GM12865 (cell line): ENCODE measurements at places on chromosomes 7 and 10.

- no peak for DNase-seq
These were observed 3.3 kb downstream of the GRK5 start for GRCh38 chr10:119210633-119211032.

GRCh38 chr7:107505362-107505761, 35.5 kb downstream of the GPR22 start:
- DNase-seq: no peak

DNA sequence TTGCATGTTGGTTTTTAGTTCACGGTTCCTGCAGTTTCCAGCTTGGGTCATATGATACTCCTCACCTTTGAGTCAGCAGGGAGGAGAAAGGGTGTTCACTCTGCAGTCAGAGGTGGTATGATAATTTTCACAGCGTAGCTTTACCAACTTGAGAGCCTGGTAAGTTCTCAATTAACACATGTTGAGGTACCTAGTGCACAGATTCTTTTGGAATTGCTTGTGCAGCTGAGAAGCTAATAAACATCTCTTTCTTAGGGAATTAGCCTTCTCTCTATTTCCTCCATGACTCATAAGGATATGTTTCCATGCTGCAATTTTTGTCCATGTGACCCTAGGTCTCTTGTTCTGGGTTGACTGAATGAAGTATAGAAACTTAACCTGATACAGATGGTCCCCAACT, 166.6 kb downstream of the KIF20B start:
- no peak for DNase-seq

- DNase-seq: no peak
These were observed 53.3 kb upstream of the SP8 start for GRCh38 chr7:20839987-20840386.

DNA sequence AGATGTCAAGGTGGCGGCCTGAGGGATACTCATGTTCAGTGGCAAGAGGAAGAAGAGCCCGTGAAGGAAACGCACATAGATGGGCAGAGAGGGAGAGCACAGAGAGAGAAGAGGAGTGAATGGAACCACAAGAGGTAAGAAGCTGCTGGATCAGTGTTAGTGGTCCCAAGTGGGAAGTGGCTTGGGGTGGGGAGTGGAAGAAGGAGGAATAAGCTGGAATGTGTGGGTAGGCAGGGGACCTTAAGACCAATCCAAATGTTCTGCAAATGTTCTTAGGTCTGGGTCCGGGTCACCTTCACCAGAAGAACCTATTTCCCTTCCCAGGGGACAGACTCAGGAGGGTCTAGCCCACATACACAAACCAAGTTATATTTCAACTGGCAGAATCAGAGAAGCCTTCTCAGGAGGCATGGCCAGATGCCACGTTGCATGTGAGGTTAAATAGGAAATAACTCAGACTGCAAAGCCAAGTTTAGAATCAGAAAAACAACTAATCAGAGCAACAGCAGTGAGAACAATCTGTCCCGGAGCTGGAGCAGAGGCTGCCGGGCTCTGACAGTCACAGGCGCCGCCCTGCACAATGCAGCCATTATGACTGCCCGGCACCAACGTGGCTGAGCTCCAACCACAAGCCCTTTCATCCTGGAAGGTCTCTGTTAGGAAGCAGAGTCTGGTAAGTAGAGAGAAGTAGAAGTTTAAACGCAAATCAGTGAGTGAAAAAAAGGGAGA, 78.6 kb upstream of the ARMC3 start:
- DNase-seq: no peak
